Activated naive CD4-positive, alpha-beta T cell treated with Interleukin-2 at 50 U/mL for 16 hours (primary cell): ENCODE measurements at places on chromosomes 6 and 20.

DNA sequence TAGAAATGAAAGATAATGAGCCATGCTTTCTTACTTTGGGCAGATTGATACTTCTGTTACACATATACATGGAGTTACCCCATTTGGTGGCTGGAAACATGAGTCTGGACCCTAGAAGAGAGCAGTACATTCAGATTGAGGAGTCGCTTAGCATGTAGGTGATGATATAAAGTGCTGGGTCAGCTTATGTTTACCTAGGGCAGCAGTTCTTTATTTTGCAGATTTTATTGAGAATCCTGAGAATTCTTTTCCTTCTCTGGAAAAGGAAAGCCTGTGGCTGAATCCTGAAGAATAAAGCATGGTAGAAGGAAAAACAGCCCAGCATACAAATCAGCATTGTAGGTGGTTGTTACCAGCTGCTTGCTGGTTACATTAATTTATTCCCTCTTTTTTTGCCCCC lies 91.2 kb downstream of the SMAP1 start:
- DNase-seq: no peak

DNA sequence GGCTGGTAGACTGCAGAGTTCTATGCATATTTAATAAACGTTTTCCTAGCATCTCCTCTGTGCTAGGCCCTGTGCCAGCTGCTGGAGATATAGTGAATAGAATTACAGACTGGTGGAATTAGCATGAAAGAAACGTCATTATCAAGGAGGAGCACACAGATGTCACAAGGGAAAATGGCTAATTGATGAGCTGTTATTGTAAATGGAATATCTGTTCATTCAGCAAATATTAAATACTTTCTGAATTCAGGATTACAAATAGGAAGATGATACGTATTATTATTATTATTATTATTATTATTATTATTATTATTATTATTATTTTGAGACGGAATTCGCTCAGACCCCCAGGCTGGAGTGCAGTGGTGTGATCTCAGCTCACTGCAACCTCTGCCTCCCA lies 1.2 kb downstream of the AAR2 start:
- no peak for DNase-seq

DNA sequence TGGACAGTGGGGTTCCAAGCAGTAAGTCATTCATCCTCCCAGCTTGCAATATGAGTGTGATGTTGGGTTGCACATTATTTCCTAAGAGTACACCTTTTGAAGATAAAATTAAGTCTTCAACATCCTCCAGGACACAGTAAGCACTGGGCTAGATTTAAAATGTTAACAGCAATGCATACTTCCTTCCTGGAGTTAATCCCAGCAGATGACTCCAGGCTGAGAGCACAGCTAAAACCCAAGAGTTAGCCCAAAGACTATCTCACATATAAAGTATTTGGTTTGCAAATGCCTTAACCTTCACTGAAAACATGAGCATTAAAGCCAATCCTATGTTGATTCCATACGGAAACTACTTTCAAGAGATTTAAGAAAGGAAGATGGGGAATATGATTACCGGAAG lies 69.2 kb downstream of the SLC23A2 start:
- no peak for DNase-seq

DNA sequence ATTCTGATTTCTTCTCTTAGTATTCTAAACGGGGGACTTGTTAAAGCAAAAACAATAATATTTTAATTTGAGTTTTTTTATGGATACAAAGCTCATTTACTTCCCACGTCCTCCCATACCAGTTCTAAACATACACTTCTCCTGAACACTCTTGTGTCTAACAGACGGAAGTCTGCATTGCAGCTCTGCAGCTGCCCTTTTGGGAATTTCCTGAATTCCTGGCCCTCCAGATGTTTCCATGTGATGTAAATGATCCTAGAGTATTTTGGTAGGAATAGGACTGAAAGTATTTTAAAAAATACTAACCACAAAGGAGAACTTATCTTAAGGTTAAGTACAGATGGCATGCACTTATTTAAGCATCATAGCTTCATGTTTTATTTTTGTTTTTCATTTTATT lies 886.7 kb downstream of the TBC1D32 start:
- DNase-seq: no peak

- no peak for DNase-seq
Observed at GRCh38 chr6:123489589-123489988, 147.2 kb downstream of the TRDN start.
